ENCODE measurements at places on chromosomes 11 and 22.

- DNase-seq = no peak
Observed at GRCh38 chr11:6568191-6568918, 35.1 kb downstream of the RRP8 start.

- no peak for DNase-seq
Observed at GRCh38 chr11:93536101-93536861, 6.9 kb downstream of the SMCO4 start.

DNA sequence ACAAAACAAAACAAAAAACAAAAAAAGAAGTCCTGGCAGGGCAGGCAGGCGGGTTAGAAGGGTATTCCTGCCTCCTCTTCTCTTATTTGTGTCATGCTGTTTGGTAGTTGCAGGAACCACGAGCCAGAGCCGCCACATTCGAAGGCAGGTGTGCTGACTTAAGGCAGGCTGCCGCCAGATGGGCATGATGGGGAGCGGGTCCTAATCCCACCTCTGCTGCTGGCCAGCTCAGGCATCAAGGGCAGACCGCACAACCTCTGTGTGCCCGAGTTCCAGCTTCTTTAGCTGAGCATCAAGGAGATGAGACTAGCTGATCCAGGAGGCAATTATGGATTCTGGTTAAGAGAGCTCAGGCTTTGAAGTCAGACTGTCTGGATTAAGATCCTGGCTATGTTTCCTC is 12.1 kb downstream of the OAF start:
- no peak for DNase-seq

- peak; percentile 85 for DNase-seq
Observed at GRCh38 chr11:6249770-6250555, 9.7 kb upstream of the CCKBR start.

GRCh38 chr11:111668980-111669379 is 66.7 kb downstream of the SIK2 start:
- DNase-seq = no peak

GRCh38 chr22:43862074-43862881 is at the start of gene SULT4A1:
TSS of gene SULT4A1 (minus strand) at chr22:43862513. CDS start at chr22:43862382, 131 bp downstream.
- DNase-seq = no peak

DNA sequence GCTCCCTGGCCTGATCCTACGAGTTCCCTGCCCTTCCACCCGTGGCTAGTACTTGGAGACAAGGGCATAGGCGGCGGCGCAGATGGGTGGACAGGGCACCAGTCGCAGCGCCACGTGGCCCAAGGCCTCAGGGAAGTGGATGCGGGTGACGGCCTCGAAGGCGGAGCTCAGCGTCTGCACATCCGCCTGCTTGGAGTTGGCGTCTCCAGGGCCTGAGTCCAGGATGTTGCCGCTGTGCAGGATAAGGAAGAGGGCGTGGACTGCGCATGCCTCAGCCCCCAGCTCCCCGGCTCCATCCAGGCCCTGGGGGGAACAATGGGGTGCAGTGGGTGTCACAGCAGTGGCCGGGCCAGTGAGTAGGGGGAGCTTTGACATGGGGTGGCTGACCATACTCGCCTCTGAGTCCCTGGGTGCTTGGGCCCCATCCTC is 6.6 kb downstream of the PITPNM1 start:
- no peak for DNase-seq

- DNase-seq = no peak
Observed at GRCh38 chr11:695288-695537, 191 bp upstream of the DEAF1 start.

- no peak for DNase-seq
Observed at GRCh38 chr11:11444027-11444803, 91.2 kb upstream of the CSNK2A3 start.

- DNase-seq = no peak
Observed at GRCh38 chr11:90468923-90469322, 246.1 kb upstream of the CHORDC1 start.

- no peak for DNase-seq
Observed at GRCh38 chr11:114089748-114090147, 30.2 kb downstream of the ZBTB16 start.

DNA sequence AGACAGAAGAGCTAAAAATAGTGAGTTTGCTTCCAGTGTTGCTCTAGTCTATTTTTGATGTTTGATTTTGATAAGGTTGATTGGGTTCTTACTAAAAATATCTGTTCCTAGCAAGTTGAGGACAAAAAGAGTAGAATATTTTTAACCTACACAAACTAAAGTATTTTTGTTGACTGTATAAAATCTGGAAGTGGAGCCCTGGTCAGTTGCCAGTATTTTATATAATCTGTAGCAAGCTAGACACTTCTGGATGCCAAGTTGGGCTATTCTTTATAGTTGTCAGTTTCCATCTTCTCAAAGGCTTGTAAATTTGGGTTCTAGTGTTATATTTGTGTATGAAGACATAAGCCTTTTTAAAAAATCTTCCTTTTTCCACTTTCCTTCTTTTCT is 56.7 kb downstream of the HSD17B12 start:
- DNase-seq = no peak

- DNase-seq = no peak
Observed at GRCh38 chr22:25403284-25403810, 161.1 kb upstream of the GRK3 start.

GRCh38 chr11:8754241-8754640 is 71.6 kb downstream of the RPL27A start:
- no peak for DNase-seq

GRCh38 chr11:7622721-7623120 is 50.6 kb downstream of the CYB5R2 start:
- DNase-seq = no peak

- DNase-seq = no peak
Observed at GRCh38 chr11:67654225-67654624, 3.7 kb upstream of the ACY3 start.

DNA sequence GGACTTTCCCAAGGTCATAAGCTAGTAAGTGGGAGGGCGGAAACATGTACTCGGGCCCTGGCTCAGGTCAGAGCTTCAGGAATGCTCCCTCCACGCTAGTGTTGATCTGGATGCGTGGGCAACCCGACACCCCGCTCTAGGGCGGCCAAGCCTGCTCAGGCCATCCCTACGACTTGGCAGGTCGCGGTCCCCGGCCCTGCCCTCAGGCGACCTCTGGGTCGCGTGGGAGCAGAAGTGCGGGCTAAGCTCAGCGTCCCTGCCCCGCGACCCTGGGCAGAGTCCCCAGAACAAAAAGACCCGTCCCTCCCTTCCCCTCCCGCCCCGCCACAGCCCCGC is 781 bp upstream of the TEF start:
- no peak for DNase-seq

- no peak for DNase-seq
Observed at GRCh38 chr11:72521664-72522063, 87.3 kb upstream of the CLPB start.

DNA sequence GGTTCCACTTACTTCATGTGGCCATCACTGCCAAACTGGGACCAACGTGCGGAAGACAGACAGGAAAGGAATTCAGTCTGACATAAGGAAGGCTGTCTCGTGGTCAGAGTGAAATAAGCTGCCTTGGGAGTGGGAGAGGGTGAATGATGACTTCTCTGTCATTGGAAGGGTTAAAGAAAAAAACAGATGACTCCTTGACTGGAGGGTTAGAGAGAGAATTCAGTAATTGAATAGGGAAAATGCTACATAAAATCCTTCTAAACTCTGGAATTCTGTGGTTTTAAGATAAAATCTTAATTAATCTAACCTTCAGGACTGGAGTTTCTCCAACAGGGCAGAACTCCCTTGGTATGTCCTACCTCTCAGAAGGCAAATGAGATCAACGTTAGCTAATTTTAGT is 33.8 kb downstream of the RAB30 start:
- DNase-seq = no peak

DNA sequence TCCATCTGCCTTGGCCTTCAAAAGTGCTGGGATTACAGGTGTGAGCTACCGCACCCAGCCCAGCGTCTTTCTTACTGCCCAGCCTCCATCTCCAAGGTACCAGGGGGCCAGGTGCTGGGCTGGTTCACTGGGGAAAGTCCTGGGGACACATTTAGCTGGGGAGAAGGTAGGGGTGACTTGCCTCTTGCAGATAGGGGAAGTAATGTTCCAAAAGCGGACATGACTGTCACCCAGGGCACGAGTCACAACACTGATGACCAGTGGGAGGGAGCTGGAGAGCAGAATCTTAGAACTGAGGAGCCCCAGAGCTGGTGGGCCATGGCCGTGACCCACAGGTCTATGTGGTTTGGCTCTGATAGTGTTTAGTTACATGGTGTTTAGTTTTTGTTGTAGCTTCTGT is 2.4 kb upstream of the SLC15A3 start:
- DNase-seq = no peak

DNA sequence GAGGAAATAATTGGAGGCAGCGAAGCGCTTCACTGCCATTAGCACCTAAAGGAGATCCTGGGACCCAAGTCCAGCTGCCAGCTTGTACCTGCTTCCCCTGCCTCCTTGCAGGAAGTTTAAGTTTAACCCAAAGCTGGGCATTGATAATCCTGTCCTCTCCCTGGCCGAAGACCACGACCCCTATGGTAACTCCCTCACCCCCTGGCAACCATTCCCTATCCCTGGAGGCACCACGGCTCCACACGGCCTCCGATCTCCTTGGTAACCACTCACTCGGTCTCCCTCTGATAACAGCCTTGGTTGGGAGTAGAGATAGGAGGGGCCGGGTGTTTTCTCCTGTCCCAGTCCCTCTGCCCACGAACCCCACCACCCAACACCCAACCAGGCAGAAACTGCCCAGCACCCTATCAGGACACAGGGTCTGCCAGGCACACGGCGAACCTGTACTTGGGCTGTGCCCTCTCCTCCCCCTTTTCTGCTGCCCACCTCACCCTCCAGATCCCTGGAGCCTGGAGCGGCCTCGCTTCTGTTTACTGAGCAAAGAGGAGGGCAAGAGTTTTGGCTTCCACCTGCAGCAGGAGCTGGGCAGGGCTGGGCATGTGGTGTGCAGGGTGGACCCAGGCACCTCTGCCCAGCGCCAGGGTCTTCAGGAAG is 833 bp downstream of the NHERF4 start:
- no peak for DNase-seq

DNA sequence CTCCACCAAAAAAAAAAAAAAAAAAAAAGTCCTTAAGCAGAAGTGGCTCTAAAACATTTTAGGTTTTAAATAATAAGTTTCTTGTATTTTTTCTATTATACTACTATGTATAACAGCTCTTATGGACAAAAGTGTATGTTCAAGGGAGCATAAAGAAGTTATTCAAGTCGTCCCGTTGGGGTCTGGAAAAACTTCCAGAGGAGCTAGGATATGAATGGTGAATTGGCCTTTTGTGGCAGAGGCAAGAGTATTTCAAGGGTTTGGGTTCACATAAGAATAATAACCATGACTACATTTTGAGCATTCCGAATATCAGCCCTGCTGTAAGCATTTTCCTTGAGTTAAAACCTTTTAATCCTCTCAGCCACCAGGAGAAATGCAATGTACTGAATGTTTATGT is 50.6 kb upstream of the ARHGAP42 start:
- no peak for DNase-seq

DNA sequence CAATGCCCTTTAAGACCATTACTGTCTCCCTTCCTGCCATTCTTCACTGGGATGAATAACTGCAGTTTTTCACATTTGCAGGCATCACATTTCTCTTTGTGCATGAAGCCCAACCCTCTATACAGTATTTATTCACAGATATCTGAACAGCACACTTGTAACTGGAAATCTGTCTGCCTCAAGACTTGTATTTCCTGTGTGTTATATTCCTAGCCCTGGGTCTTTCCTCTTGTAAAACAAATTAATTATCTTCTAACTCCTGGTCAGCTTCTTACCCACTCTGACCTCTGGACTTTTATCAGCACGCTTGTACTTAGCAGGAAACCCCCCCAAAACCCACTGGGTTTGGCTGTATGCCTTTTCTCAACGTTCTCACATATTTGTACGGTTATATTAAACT is 2.0 kb downstream of the CSRP3 start:
- no peak for DNase-seq

GRCh38 chr11:41461057-41461681 is 1.7 kb upstream of the LRRC4C start:
- no peak for DNase-seq

DNA sequence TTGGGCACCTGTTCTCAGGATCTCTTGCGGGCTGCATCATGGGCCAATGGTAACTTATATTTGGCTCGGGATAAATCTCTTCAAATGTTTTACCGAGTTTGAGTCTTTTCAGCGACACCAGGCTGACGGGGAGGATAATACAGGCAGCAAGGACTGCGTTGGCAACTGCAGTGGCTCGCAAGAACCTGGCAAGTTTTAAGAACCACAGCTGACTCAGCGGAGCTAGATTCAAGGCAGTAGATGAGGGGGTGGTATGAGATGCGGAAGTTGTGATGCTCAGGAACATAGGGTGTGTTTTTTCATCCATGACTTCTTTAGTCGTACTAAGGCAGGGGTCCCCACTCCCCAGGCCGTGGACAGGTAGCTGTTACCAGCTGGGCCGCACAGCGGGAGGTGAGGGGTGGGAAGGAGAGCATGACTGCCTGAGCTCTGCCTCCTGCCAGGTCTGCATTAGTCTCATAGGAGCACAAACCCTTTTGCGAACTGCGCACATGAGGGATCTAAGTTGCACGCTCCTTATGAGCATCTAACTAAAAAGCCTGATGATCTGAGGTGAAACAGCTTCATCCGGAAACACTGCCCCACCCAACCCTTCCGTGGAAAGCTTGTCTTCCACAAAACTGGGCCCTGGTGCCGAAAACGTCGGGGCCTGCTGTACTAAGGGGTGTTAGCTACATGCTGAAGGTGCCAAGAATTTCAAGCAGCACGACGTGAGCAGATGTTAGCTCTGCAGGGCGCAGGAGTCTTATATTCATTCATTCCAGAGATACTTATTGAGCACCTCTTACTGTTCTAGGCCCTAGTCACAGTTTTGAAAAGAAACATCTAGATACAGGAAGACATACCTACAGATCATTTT is 6.4 kb upstream of the JAM3 start:
- DNase-seq = no peak

- DNase-seq = no peak
Observed at GRCh38 chr22:18996376-18996900, 60.3 kb upstream of the PRODH start.

GRCh38 chr11:120108154-120108784 is 29.6 kb downstream of the TRIM29 start:
- peak; percentile 73 for DNase-seq

DNA sequence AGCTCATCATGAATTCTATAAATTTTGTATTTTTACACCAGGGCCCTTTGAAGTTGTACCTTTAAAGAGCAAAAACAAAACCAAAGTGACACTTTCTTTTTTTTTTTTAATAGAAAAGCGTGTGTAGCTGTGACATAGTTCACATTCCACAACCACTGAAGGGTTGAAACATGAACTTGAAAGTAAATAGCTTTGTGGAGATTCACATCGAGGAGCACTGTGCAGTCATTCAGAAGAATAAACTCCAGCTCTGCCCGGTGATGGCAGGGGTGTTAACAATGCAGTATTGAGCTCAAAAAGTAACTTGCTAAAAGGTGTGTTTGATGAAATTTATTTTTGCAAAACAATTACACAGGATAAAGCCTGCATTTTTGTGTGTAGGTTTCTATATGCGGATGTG is 1166.2 kb downstream of the TBC1D22A start:
- DNase-seq = no peak

DNA sequence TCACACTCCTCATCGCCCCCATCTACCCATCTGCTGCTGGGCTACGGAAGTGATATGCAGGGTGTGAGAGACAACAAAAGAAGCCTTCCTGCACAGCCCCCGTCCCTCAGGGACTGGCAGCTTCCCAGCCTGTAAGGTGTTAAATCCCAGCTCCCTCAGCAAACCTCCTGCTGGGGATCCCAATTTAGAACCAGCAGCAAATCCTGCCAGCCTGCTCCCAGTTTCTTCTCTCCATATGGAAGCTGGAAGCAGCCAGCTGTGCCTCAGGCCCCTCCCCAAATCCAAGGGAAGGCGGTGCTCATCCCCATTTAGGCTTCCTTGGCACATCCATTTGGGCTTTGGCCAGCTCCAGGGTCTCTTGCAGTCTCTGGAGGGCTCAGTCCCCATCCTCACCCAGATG is 47.5 kb downstream of the PAMR1 start:
- no peak for DNase-seq

All from uterus (tissue), 4 donors.